ENCODE measurements at places on chromosomes 7 and 10.

DNA sequence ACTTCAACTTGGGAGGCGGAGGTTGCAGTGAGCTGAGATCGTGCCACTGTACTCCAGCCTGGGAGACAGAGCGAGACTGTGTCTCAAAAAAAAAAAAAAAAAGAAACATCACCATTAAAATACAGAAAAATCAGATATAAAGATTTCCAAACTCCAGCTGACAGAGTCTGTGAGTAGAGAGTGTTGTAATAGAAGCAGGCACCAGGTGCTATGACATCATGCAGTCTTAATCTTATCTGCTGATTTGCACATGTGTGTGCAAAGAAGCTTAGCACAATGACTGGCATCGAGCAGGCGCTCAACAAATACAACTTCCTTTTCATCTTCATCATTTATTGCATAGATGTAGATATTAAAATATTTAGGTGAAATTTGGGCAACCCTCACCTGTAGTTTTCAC is 92.2 kb downstream of the PRKCQ start:
- no peak for DNase-seq

- DNase-seq = peak; percentile 95
Measured at GRCh38 chr10:111137007-111137406, 60.2 kb downstream of the ADRA2A start.

DNA sequence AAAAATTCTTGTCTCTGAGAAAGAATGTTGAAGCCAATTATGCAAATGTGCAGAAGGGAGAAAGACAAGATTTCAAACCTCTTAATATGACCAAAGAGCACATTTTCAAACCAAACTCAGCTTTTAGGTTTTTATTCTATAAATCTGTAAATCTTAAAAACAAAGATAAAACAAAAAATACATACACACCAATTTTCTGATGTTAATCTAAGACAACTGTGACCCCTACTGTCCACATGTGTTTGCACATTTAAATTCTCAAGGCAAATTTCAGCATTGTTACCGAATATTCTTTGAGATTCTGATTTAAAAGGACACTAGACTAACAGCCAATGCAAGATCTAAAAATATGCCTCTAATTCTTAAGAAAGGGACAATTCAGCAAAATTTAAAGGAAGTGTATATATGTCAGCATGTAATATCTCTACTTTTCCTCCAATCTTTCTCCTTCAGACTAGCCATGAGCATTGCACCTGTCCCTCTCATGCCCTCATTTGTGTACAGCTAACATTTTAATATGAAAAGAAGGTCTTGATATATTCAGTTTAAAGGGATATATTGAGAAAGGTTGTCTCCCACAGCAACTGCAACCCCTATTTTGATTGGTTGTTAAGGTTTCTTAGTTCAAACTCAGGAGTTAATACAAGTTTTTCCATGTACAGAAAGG is 417.9 kb downstream of the IPMK start:
- no peak for DNase-seq

DNA sequence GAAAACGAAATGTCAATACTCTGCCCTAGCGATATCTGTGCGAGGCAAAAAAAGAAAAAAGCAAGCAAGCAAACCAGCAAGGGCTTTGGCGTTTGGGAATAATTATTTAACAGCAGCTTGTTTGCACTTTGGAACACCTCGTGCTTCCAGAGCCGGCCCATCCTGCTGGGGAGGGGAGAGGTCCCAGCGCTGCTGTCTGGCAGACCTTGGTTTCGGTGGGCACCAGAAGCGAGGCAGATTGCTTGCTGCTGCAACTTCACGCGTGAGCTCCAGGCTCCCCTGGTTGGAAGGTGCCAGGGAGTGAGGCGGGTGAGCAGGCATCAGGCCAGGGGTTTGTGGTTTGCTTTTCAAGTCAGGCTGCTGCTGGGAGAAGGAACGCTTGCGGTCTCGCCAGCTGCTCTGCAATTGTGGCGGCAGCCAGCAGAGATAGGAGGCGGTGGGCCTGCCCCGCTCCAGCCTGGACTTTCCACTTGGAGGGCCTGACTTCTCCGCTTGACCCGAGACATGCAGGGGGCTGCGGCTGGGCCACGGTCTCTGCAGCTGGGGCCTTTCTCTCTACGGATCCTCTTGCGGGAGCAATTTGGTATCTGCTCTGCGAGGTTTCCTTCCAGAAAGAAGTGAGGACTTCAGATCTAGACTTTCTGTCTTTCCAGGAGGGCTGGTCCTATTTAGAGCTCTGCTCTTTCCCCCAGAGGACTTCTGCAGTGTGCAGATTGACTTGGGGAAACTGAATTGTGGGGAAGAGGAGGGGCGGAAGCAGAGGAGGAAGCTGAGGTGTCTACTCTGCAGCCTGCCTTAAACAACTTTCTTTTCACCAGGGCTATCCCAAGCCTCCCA is 131.4 kb downstream of the PRPF18 start:
- no peak for DNase-seq

DNA sequence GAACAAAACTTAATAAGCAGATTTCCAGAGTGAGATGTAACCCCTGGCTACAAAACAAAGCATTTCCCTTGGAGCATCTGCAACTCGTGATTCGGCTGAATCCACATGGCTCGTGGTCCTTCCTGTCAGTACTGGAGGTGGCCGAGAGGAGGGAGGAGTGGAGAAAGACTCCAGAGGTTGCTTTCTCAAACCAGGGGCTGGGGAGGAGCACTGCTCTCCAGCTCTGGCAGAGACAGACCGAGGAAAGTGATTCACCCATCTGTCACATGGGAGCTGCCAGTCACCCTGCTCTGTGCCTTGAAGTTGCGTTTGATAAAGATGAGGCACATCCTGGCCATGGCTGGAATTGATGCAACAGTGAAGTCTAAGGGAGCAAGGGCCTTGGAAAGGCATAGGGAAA is 72.7 kb downstream of the COL13A1 start:
- no peak for DNase-seq

DNA sequence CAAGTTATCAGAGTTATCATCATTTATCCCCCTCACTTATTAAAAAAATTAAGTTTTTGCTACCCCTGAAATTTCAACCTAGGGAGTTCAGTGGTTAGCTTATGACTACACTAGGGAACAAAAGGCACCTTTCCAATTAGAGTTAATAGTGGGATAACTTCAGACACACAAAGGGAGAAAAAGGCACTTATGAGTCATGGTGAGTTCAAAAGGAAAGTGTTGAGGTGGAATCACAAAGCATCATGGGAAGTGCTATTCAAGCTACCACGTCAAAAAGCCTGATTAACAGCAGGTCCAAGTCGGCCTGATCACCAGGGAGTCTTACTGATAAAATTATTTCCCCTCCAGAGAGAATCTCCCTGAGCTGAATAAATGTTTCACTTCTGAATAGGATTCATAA is 165.7 kb downstream of the C7orf25 start:
- no peak for DNase-seq

GRCh38 chr7:108002726-108003598 is at the start of gene LAMB1:
TSS of gene LAMB1 (minus strand) at chr7:108003161. CDS start at chr7:108002885, 276 bp downstream.
- DNase-seq = no peak
